ENCODE measurements at places on chromosomes 11 and 22.

GRCh38 chr11:47057365-47057764, 119.3 kb downstream of the ARFGAP2 start:
- no peak for DNase-seq

GRCh38 chr11:68403831-68404230, 56.7 kb upstream of the PPP6R3 start:
- no peak for DNase-seq

- no peak for DNase-seq
Observed at GRCh38 chr11:118184784-118185579, 8.5 kb upstream of the SCN2B start.

- DNase-seq: no peak
Observed at GRCh38 chr11:29623144-29623722, 393.6 kb downstream of the KCNA4 start.

DNA sequence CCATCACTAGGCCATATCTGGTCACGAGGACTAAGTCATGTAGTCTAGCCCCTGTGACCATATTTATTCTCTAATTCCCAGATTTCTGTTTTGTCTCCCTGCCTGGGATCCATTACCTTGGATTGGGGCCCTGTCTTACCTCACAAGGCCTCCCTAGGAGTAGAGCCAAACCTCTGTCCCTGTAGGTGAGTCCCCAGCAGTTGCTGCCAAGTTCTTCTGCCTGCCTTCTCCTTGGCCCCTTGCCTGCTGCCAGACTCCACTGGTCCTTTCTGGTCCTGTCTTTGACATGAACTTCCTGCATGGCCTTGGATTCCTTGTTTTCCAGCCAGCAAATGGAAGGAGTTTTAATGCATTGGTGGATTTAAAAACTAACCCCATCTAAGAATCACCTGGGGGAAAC, 35.6 kb upstream of the CADM1 start:
- no peak for DNase-seq

All from fibroblast of skin of scalp (primary cell).